ENCODE measurements at places on chromosomes 12 and 14.
A peak's percentile ranks its signal among the peaks of the same experiment; 100 is the strongest.

DNA sequence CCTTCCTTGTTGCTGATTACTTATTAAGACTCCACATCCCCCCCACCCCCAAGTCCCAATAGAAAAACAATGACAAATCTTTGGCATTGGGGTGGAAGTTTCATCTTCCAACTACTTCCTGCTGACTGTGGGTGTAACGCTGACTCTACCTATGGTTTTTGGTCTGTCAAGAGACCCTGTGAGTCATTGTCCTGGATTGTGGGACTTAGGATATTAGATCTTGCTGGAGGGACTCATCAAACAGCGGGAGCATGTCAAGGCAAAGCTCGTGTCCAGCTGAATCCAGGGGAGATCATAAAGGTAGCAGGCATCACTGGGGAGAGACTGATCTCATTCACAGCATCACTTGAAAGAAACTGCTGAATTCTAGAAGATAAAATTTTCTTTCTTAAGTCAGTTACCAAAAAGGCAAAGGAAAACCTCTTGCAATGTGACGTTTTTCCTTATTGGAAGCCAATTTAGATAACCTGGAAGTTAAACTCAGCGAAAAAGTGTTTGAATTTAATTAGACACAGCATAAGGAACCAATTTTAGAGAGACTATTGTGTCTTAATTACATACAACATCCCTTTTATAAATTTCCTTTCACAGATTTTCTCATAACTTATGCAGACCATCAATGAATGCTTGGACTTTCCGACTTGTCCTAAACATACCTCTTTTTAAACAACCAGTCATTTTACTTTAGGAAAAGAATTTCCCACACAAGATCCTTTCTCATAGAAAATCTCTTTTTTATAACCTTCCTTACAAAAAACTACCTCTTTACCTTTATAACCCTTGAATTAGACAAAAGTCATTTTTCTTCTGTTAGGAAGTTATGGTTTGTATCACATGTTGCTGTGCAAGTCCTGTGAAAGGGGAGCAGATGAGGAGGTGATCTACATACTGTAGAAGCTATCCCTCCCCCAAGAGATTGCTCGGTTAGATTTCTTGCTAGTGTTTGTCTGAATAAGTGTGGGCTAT lies 94.6 kb upstream of the SCAF11 start:
- no peak for DNase-seq

DNA sequence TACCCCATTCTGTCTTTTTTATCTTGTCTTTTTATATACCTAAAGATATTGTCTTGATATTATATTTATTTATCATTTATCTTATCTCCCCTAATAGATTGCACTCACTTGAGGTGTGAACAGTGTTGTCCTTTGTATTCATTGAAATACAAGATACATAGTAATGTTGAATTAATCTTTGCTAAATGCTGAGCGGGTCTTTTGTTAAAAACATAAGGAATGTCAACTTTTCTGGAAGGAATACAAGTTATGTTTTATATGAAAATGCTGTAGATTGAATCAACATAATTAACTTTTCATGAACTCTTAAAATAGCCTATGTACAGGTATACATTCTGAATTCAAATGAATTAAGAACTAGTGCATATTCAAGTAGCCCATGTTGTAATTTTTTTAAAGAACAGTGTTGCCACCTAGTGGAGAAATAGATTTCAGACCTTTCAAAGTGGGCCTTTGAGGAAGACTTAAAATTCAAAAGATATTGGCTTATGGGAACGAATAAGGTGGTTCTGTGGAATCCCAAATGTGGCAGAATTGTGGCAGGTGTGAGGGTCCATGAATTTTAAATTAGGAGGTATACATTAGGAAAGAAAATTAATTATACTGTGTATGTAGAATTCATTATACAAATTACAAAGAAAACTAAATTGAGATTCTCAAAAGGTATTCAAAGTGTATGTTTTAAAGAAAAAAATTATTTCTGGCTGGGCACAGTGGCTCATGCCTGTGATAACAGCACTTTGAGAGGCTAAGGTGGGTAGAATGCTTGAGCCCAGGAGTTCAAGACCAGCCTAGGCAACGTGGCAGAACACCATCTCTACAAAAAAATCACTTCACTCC lies 19.1 kb downstream of the BBOF1 start:
- DNase-seq: peak; percentile 69

DNA sequence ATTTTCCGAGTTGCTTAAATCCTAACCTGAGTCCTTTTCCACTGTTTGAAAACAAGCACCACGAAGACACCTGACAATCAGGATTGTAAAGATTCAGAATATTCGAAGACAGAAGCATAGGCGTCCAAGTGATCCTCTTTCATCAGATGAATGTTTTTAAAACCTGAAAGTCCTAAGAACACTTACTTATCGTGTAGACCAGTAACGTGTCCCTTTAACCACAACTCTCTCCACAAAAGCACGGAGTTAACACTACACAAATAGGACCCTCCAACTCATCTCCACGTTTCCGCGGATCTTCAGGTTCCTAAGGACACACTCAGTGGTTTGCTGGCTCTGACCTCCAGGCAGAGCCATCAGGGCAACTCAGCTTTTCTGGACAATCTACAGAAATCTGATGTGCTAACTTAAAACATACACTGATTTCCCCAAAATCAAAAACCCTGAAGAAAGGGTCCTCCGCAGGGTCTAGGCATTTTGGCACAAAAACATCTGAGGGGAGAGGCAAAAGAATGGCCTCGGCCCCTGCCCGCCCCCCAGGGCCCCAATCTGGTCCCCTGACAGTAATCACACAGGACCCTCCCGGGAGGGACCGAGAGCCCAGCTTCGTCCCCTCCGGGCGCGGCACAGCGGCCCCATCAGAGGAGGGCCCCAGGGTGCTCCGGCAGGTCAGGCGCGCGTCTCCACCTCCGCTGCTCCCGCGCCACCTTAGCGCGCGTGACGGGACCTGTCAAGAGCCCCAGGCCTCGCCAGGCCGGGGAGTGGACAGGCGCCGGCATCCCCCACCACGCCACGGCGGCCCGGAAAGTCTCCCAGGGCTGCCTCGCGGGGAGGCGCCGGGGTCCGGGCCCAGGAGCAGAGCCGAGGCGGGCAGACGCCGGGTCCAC lies 925 bp downstream of the DICER1 start:
- DNase-seq: peak; percentile 46

GRCh38 chr14:96614481-96614881 lies 112.3 kb downstream of the PAPOLA start:
- no peak for DNase-seq

DNA sequence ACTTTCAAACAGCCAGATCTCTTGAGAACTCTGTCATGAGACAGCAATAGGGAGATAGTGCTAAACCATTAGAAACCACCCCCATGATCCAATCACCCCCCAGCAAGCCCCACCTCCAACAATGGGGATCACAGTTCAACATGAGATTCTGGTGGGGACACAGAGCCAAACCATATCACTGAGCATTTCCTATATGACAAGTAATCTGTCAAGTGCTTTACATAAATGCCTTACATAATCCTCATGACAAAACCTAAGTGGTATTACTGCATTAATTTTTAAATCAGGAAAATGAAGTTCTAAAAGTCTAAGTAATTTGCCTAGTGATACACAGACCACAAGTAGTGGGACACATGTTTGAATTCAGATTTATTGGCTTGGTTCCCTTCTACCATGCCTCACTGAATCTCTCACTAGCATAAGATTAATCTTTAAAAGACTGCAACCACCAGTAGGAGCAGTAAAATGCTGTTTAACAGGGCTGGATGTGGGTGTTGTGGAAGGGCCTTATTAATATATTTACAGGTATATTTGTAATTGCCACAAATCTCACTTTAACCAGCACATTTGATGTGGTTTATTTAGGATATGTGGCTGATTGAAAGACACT lies 323.1 kb upstream of the FBXO33 start:
- no peak for DNase-seq

DNA sequence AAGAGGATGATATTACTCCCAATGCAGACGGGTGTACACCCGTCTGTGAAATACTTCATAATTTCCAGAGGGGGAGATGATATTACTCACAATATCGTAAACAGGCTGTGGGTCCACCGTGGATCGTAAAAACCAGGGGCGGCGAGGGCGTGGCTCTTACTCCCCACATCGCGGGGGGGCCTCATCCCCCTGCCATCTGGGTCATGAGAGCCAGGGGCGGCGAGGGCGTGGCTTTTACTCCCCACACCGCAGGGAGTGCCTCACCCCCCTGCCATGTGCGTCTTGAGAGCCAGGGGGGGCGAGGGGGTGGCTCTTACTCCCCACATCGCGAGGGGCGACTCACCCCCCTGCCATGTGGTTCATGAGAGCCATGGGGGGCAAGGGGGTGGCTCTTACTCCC lies 86.2 kb upstream of the GNG2 start:
- DNase-seq: no peak

DNA sequence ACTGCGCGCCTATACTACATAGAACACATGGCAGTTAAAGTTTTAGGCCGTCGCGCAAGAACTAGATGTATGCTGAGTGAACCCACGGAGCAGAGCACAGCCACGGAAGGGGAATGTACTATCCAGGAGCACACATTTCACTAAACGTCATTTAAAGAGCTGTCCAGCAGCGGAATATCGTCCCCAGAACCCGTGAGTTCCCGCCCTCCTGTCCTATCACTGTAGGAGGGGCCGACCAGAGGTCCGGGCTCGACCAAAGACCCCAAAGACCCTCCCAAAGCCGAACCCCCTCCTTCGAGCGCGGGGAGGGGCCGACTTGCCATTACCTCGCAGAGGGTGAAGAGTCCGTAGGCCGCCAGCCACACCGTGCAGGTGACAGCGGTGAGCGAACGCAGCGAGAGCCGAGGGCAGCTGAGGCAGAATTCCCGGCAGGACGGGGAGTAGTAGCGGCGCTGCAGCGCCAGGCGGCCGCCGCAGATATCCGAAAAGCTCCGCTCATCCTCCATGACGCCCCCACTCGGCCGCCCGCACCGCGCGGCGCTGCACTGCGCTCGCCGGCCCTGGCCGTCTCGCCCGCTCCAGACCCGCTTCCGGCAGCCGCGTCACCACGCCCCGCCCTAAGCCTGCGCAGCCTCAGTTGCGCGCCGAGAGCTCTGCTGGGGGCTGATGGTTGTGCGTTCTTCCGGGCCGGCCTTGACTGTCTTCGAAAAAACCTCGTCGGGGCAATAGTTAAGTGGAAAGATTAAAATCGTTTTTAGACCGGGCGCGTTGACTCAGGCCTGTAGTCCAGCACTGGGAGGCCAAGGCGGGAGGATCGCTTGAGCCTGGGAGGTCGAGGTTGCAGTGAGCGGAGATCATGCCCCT lies at the start of gene PIGH:
Gene PIGH, minus strand, starts transcription at position 571 of the 864 bp plus-strand sequence. Its CDS starts 65 bp downstream, at position 506.
- peak; percentile 86 for DNase-seq

- DNase-seq: peak; percentile 15
Measured at GRCh38 chr12:40058721-40059190, 47.1 kb downstream of the SLC2A13 start.

GRCh38 chr14:90981636-90982035 lies 78.8 kb downstream of the RPS6KA5 start:
- no peak for DNase-seq

DNA sequence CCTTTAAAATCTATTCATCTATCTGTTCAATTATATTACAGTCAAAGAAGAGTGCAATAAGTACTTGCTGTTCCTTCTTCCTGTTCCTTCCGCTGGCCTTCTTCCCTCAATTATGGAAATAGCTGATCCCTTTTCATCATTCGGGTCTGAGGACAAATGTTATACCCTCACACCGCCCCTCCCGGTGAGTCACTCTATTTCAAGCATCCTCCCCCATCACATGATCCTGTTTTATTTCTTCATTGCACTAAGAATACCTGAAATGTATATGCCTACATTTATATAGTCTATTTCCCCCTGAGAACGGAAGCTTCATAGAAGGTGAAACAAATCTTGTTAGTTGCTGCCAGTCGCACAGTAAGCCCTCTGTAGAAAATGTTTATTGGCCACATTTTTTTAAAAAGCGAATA lies 2.5 kb downstream of the SLC38A1 start:
- DNase-seq: peak; percentile 61

- no peak for DNase-seq
Measured at GRCh38 chr12:103586791-103587370, at the start of gene STAB2. TSS of gene STAB2 (plus strand) at chr12:103587273. CDS start at chr12:103587477, 204 bp downstream.

GRCh38 chr12:25236190-25236589 lies 14.5 kb downstream of the KRAS start:
- DNase-seq: peak; percentile 39

GRCh38 chr14:100666851-100667250 lies 59.8 kb upstream of the DLK1 start:
- DNase-seq: no peak

DNA sequence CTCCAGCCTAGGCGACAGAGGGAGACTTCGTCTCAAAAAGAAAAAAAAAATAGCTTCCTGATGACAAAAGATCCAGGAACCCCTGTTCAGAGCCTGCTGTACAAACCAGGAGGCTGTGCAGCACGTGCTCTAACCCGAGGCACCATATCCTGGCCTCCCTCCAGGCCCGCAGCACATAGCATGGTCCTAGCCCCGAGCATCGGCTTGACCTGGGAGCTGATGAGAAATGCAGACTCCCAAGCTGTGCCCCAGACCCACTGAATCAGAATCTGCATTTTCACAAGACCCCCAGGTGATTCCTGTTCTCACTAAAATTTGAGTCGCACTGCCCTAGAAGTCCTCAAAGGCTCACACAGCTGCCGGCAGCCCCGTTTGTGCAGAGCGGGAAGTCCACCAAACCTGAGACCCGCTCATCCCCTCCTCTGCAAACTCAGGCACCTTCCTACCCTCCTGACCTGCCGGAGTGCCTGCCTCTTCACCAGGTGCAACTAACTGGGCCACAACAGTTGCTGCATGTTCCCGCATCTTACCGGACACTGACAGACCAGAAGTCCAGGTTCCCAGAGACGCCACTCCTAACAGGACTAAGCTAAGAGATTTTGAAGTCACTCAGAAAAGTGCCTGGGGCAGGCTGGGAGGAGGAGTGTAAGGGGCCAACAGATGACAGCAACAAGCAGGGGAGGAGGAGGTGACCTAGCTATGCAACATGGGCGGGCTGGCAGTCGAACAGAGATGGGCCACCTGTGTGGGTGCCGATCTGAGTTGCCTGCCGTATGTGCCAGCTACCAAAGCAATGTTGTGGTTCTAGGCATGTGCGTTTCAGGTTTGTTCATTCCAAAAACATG lies 24.0 kb upstream of the RIN3 start:
- DNase-seq: no peak

DNA sequence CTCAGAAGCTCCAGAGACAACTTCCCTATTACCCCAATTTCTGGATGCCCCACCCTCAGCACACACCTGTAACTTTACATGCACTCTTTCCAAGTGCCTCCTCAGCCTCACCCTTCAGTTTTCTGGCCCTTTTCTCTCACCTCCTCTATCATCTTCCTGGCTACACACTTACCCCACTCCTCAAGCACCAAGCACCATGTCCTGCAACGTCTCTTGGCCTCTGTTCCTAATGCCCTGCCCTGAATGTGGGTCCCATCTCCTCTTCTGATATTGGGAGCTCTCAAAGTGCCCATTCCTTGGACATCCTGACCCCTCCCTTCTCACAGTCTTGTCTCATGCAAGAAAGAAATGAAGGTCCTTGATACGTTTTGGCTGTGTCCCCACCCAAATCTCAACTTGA lies 1.2 kb downstream of the KRT72 start:
- DNase-seq: no peak
